ENCODE measurements at places on chromosomes 1 and 21. TPM values are rescaled to one million over a fixed set of nuclear protein-coding genes. Genes with fewer than 3 reads are reported as not detected.

Gene ZDHHC18
- polyA plus RNA-seq = 3.1 TPM

Gene HSD11B1
- polyA plus RNA-seq = not detected

Gene PACC1
- 17.6 TPM for polyA plus RNA-seq

Gene FASLG
- polyA plus RNA-seq = not detected

Gene TSPAN1
- polyA plus RNA-seq = not detected

Gene PLEKHN1
- 1.5 TPM for polyA plus RNA-seq

Data from CD14-positive monocyte (primary cell).